Heart right ventricle (tissue), 16 donors: ENCODE measurements at places on chromosomes 7 and 10. TPM values are rescaled to one million over a fixed set of nuclear protein-coding genes. Genes with fewer than 3 reads are reported as not detected.

The CYREN gene
- 23.4 TPM for polyA plus RNA-seq

The GNGT1 gene
- not detected for polyA plus RNA-seq

The NEBL gene
- polyA plus RNA-seq, result 113 TPM

The DKK1 gene
- polyA plus RNA-seq, result 0.66 TPM

The LRRC4 gene
- 0.75 TPM for polyA plus RNA-seq

The CPED1 gene
- 4.0 TPM for polyA plus RNA-seq
